ENCODE measurements at places on chromosomes 6 and 20.

- no peaks in the 10 kb centered on the region for H3K36me3 ChIP-seq
- H3K4me3 ChIP-seq = no peak overlapping the region
- peak overlapping the region; percentile 91 for H3K27ac ChIP-seq
- peaks cover 9% of the 10 kb centered on the region for H3K4me1 ChIP-seq
- no peaks in the 10 kb centered on the region for H3K27me3 ChIP-seq
Observed at GRCh38 chr20:23145281-23145700, 59.2 kb upstream of the CD93 start.

- no peak for DNase-seq
- no peak overlapping the region for H3K27ac ChIP-seq
- H3K4me1 ChIP-seq = peaks cover 16% of the 10 kb centered on the region
Observed at GRCh38 chr6:18280084-18280483, 15.8 kb upstream of the DEK start.

- no peak for DNase-seq
- H3K36me3 ChIP-seq = no peaks in the 10 kb centered on the region
- no peak overlapping the region for H3K27ac ChIP-seq
- peaks cover 8% of the 10 kb centered on the region for H3K4me1 ChIP-seq
- no peak overlapping the region for H3K4me3 ChIP-seq
Observed at GRCh38 chr20:2136275-2136674, 34.6 kb downstream of the STK35 start.

DNA sequence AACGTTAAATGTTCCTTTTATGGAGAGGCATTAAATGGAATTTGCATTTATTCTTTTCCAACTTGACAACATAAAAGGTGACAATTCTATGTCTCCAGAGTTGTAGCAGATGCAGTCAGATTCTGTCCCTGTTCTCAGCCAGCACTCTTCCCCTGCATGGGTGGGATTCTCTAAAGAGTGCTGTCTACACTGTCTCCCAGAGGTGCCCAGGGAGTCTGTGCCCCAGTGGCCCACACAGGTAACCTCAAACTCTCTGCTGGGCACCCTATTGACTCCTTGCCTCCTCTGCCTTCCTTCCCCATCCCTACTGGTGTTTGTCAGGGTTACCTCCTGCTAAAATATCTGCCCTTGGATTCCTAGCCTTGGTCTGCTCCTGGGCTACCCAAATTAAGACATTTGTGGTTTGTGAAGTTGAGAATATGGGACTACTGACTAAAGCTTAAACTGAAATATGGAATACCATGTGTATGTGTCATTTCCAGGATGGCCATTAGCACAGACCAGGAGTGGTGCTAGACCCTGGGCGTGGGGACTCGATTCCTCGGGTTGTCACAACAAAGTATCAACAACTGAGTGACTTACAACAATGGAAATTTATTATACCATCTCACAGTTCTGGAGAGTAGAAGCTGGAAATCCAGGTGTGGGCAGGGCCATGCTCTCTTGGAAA lies 284.7 kb downstream of the CDH26 start:
- H3K27ac ChIP-seq = no peak overlapping the region
- no peak overlapping the region for H3K4me3 ChIP-seq
- H3K36me3 ChIP-seq = no peaks in the 10 kb centered on the region
- peaks cover 27% of the 10 kb centered on the region for H3K27me3 ChIP-seq
- H3K4me1 ChIP-seq = peaks cover 8% of the 10 kb centered on the region

GRCh38 chr6:158764926-158765325 lies 54.2 kb downstream of the EZR start:
- peaks cover 7% of the 10 kb centered on the region for H3K36me3 ChIP-seq
- no peaks in the 10 kb centered on the region for H3K4me1 ChIP-seq
- DNase-seq = no peak
- no peak overlapping the region for H3K4me3 ChIP-seq
- H3K27ac ChIP-seq = no peak overlapping the region

- H3K27me3 ChIP-seq = peaks cover 5% of the 10 kb centered on the region
- no peak overlapping the region for H3K27ac ChIP-seq
- peak overlapping the region; percentile 48 for H3K4me3 ChIP-seq
- no peaks in the 10 kb centered on the region for H3K36me3 ChIP-seq
- H3K4me1 ChIP-seq = peaks cover 25% of the 10 kb centered on the region
Observed at GRCh38 chr6:79081663-79082062, 3.6 kb upstream of the PHIP start.

- H3K4me1 ChIP-seq = no peaks in the 10 kb centered on the region
- DNase-seq = no peak
- H3K36me3 ChIP-seq = no peaks in the 10 kb centered on the region
- no peak overlapping the region for H3K27ac ChIP-seq
- H3K4me3 ChIP-seq = no peak overlapping the region
Observed at GRCh38 chr20:64108731-64109681, 1.6 kb upstream of the NPBWR2 start.

- peaks cover 5% of the 10 kb centered on the region for H3K27me3 ChIP-seq
- no peak overlapping the region for H3K4me3 ChIP-seq
- DNase-seq = no peak
- H3K36me3 ChIP-seq = no peaks in the 10 kb centered on the region
Observed at GRCh38 chr6:87870556-87870955, 168.5 kb upstream of the AKIRIN2 start.

DNA sequence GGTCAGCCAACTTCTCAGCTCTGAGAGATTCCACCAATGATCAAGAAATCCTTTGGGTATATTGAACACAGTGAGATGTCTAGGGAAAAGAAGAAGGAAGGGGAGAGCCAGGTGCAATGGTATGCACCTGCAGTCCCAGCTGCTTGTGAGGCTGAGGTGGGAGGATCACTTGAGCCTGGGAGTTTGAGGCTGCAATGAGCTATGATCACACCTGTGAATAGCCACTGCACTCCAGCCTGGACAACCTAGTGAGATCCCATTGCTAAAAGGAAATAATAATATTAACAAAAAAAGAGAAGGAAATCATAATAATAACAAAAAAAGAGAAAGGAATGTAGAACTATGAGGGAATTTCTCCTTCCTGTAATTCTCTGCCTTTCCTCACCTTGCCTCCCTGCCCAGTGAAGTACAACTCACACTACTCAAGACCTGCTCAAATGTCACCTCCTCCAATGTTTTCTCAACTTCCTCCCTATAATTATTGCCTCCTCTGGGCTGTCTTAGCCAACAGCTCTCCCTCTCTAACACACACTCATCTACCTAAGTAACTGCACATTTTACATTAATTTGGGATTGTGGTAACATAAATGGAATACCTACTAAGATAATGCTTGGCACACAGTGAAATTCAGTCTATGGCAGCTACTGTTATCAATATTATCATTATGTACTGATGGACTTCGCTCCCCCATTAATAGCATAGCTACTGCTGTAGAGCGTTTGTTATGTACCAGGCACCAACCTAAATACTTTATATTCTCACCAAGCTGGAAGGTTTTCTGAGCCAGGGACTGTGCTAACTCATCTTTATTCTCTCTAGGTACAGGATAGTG lies 103.6 kb downstream of the KIF13A start:
- peaks cover 3% of the 10 kb centered on the region for H3K36me3 ChIP-seq
- DNase-seq = no peak
- no peaks in the 10 kb centered on the region for H3K27me3 ChIP-seq
- H3K4me3 ChIP-seq = no peak overlapping the region

DNA sequence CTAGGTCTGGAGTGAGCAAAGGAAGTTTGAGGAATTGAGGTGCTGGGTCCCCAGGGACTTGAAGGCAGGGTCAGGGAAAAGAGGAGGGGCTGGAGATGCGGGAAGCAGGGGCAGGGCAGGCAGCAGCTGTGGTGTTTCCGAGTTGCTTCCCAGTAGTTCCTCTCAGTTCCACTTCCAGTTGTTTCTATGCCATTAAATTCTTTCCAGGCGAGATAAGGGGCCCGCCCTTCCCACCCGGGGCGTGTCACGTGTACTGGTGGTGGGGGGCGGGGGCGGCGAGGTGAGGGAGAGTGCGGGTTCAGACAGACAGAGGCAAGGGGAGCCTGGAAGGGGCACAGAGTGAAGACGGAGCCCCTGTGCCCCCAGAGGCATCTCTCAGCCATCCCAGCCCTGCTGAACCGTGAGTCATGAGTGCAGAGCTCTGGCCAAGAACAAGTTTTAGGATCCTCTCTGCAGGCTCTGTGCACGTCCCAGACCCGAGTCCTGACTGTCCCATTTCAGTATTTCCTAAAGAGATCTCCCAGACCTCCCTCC lies 977 bp downstream of the TNXB start:
- peaks cover 49% of the 10 kb centered on the region for H3K27me3 ChIP-seq
- peak overlapping the region; percentile 58 for H3K4me3 ChIP-seq
- DNase-seq = no peak
- no peak overlapping the region for H3K27ac ChIP-seq
- peaks cover 2% of the 10 kb centered on the region for H3K36me3 ChIP-seq

GRCh38 chr6:111824608-111825337 lies 48.5 kb downstream of the FYN start:
- H3K4me1 ChIP-seq = peaks cover 26% of the 10 kb centered on the region
- no peak overlapping the region for H3K4me3 ChIP-seq
- peaks cover 11% of the 10 kb centered on the region for H3K36me3 ChIP-seq
- H3K27me3 ChIP-seq = no peaks in the 10 kb centered on the region
- no peak for DNase-seq
- H3K27ac ChIP-seq = no peak overlapping the region

Measured in neural crest cell (in vitro differentiated cells).